ENCODE measurements at places on chromosomes 12 and 14.

DNA sequence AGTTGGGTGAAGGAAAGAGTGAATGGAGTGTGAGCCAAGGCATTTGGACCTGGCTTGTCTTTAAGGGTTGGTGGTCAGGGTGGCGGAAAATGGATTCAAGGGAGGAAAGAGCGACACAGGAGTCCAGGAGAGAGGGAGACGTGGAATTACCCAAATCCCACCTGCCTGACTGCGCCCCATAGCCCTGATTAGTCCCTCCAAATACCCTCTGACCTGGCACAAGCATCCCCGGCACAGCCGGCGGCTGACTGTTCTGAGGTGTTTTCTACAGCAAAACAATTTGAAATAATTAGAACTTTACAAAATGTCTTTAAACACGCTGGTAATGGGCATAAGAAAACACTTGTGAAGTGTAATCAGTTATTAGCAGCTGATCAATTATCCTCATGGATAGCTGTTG, 175.8 kb downstream of the PHETA1 start:
- no peak for DNase-seq

DNA sequence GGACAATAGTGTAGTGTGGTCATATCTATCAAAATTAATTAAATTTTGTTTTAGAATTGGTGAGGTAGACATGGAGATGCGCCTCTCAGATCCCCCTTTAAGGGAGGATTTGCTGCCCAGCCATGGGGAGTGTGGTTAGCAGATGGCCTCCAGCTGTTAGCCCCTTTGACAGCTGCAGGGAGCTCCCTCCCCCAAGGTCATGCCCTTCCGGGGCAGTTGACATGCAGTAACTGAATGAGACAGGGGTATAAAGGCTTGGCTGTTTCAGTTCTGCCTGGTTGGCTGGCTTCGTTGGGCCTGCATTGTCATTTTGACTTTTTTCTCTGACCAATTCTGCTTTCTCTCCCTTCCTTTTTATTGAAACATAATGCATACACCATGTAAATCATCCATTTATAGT, 291.5 kb upstream of the SRRM4 start:
- no peak for DNase-seq

DNA sequence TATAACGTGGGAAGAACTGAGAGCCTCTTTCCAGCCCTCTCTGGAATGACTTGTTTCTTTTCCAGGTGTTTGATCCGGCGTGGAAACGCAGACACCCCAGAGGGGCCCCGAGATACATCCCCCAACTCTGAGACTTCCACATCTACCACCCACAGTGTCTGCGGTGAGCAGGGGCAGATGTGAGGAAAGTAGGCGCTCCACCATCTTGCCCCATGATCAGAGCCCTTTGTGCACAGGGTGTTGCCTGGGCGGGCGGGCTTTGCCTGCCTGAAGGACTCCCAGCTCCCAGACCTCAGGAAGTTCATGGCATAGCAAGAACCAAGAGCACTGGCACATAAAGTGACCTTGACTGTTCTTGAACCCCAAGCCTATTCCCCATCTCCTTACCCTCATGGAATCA, 2.8 kb downstream of the CARMIL3 start:
- no peak for DNase-seq

DNA sequence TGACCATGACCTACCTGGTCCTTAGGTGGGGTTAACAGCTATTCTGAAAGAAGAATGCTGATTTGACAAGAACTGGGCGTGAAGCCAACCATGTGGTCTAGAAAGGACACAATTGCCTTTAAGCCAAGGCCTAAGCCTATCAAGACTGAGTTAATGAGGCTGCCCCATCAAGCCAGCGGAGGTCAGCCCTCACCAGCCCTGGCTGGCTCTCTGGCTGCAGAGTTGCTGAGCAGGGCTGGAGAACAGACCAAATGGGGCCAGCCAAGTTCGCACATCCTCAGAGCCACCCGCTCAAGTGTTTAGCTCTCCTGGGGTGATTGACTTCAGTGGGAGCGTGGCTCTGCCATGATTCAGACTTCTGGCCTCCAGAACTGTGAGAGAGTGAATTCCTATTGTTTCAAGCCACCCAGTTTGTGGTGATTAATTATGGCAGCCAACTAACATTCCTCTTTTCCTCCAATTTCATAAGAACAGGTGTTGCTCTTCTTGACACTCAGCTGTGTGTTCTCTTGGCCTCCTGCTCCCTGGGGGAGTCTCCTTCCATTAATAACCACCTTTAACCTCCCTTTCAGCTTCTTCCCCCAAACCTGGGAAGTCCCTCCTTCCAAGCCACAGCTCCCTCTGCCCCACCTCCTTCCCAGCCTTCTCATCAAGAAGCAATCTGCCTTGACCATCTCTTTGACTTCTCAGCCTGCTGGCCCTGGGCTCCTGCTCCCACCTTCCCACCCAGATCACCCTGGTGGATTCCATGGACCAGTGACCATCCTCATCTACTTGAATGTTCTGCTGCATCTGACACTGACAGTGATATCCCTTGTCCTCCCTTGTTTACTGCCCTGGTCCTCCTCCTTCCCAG, 5.3 kb upstream of the SERPINA5 start:
- no peak for DNase-seq

DNA sequence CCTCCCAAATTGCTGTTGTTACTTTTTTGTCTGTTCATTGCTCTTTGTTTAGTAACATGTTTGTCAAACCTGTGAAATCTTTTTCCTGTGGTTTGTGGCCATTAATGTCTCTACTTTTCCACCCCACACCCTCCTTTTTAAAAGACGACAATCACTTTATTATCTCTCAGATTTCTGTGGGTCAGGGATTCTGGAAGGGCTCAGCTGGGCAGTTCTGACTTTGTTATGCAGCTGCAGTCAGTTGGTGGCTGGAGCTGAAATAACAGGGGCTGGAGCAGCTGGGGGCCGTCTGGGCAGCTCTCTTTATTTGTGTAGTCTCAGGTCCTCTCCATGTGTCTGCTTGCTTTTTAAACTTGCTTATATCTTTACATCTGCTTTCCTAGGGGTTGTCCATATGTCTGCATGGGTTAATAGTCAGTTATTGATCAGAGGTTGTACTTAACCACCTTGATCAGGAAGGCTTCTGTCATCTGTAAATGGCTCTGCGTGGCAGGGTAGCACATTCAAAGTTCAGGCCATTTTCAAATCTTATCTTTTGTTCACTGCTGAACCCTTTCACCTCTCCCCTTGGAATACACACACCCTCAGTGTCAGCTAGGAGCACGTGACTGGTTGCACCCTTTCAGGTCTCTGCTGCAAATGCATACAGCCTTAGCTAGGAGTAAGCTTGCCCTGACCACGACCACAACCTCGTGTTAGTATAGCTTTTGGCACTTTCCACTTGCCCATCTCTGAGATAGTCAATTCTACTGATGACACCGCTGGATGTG, 27.9 kb downstream of the BORCS5 start:
- no peak for DNase-seq
